Astrocyte of the cerebellum (primary cell): ENCODE measurements at places on chromosomes 12 and 14.

DNA sequence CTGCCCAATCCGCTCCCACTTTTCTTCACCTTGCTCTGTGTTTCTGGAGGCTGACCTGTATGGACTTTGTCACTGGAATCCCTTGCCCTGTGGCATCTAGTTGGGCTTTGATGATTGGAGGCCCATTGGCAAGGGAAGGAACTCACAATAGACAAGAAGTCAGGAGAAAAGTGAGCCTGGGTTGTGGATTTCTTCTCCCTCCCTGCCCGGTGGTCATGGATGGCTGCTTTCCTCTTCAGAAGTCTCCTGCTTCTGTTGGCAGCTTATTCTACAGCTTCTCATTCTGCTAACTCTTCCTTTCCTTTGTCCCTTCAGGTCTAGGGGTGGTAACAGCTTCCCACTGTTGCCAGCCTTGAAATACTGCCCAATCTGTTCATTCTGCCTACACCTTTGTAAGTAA lies 13.9 kb upstream of the CCDC60 start:
- DNase-seq: no peak

- no peak for DNase-seq
Measured at GRCh38 chr14:76375947-76376404, at the start of gene ESRRB. Gene ESRRB (plus strand): TSS chr14:76376137. CDS start chr14:76376402, 265 bp downstream.

- DNase-seq: no peak
Measured at GRCh38 chr12:12731178-12731577, 14.0 kb downstream of the CDKN1B start.

- DNase-seq: peak; percentile 1
Measured at GRCh38 chr14:47917344-47917954, 242.0 kb upstream of the MDGA2 start.

DNA sequence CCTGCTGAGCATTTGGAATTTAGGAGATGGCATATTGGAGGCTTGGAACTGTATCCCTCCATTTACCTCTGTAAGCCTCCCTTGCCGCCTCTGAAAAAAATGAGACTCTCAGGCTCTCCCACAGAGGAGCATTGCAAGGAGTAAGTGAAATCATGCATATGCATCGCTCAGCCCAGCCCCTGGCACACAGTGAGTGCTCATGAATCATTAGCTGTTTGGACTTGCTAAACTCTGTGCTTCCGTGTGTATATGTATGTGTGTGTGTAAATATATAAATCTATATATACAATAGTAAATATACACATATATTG lies 17.1 kb upstream of the TBX3 start:
- no peak for DNase-seq

- no peak for DNase-seq
Measured at GRCh38 chr12:106910202-106910601, 45.5 kb upstream of the TMEM263 start.

DNA sequence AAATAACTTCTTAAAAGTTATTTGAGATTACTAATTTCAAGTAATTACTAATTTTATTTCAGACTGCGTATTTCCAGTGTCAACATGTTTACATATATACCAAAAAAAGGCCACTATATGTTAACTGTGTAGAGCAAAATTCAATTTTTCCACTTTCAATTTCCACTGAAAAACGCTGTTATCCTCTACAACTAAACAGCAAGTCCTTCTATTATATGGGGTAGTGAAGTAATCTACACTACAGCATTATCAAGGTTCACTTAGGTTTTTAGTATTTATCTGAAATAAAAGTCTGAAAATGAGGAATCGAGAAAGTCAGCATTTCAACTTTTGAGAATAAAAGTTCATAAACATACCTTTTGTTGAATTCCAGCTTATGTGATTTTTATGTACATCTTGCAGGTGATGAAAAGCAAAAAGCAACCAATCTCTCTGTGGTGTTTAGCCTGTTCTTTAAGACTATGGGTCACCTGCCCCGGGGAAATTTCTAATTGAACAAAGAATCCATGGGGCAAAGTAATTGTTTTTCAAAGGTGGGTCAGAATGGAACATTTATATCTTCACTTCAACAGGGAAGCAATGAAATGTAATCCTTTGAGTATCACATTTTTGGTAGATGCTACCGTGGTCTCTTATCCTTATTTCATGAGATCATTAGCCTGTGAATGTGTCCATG lies 3.3 kb downstream of the BTG1 start:
- no peak for DNase-seq

- no peak for DNase-seq
Measured at GRCh38 chr12:2294651-2295475, 242.1 kb downstream of the CACNA1C start.

GRCh38 chr14:81474685-81475324 lies 58.8 kb downstream of the SEL1L start:
- DNase-seq: no peak

DNA sequence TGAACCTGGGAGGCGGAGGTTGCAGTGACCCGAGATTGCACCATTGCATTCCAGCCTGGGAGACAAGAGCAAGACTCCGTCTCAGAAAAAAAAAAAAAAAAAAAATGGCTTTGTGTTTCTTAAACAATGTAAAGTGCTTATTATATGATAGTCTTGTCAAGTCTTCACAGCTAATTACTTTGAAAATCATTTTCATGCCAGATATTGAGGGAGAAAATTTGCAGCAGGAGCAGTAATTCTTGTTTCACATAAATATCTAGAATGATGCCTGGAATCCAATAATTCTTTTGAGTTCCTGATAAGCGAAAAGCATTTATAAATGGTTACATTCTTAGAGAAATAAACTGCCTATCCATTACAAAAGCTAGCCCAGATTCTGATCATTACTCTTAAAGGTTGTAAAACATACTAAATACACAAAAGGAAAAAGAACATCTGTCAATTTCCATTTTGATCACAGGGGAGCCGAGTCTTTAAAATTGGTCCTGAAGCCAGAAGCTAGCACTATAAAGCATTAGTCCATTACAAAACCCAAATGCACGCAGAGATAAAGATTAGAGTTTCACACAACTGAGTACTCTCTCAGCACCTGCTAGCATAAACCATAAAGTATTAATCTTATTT lies 50.3 kb downstream of the IFT81 start:
- no peak for DNase-seq

GRCh38 chr12:121807642-121808347 lies 4.0 kb downstream of the SETD1B start:
- no peak for DNase-seq

GRCh38 chr12:120103044-120103338 lies 13.6 kb downstream of the RAB35 start:
- DNase-seq: no peak

GRCh38 chr12:123267335-123267920 lies 4.2 kb downstream of the CDK2AP1 start:
- DNase-seq: no peak

- no peak for DNase-seq
Measured at GRCh38 chr14:104284636-104285507, 146.5 kb downstream of the KIF26A start.

GRCh38 chr14:105055736-105056302 lies 9.4 kb downstream of the GPR132 start:
- no peak for DNase-seq

- DNase-seq: no peak
Measured at GRCh38 chr14:61628016-61628725, 67.1 kb upstream of the HIF1A start.

DNA sequence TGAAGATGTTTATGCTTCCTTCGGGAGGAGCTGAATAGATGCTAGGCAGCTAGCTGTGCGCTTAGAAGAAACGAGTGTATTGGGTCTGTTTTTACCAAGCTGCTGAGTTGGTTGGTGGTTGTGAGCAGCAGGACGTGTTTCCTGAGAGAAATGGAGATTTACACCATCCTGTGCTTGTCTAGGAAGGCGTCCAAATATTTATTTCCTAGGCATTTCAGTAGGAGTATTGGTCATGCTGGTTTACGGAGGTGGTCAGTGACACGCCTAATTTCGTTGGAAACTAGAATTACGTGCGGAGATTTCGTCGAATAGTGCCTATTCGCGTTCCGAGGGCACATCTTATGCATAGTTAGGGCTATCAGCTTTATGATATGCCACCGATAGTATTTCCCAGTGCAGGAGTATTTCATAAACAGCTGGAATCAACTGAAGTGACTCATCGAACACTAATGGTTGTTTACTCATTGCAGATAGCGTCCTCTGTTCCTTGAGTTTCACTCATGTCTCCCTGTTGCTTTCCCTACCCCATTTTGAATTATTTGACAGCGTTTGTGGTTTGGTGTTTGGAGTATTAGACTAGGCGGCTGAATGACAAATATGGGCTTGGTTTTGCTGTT lies 780 bp downstream of the TBC1D15 start:
- peak; percentile 32 for DNase-seq

DNA sequence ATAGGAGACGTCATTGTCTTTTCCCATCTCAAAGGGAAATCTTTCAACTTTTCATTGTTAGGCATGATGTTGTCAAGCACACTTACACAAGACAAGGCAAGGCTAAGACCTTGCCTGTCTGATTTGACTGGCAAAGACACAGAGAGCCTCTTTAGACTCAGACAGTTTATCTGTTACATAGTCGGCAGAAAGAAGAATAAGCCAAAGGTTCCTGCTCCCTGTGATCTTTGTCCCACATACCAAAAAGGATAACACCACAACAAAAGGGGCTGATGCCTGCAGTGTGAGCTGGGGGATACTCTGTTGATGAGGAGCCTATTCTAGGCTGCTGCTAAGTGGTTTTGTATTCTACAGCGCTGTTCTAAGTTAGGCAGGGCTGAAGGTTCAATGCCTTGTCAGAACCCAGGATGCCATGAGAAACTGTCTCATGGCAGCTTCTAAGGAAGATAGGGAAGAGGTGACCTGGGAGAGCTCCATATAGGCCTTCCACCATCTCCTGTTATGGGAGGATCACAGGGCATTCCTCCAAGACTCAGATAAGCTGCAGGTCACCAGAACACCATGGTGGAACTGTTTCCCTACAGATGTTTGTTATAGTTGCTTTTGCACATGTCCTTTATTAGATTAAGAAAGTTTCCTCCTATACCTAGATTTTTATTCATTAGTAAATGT lies 12.7 kb downstream of the ERC1 start:
- no peak for DNase-seq

DNA sequence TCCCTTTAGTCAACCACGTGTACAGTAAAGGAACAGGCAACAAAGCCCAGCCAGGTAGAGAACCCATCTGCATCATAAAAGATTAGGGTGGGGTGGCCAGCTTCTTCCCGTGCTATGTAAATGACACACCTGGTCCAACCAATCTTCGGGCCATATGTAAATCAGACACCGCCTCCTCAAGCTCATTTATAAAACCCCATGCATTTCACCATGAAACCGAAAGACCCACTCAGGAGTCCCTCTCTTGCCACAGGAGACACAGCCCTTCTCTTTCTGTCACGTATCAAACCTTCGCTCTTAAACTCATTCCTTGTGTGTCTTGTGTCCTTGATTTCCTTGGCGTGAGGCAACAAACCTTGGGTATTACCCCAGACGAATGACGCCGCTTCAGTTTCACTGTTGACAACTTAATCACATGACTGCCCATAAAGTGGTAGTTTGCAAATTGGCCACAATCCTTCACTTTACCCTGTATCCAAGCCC lies 59.8 kb upstream of the TBPL2 start:
- DNase-seq: no peak

GRCh38 chr12:22899184-22899583 lies 274.2 kb downstream of the ETNK1 start:
- no peak for DNase-seq

- DNase-seq: no peak
Measured at GRCh38 chr14:26845151-26845818, 247.5 kb upstream of the NOVA1 start.

DNA sequence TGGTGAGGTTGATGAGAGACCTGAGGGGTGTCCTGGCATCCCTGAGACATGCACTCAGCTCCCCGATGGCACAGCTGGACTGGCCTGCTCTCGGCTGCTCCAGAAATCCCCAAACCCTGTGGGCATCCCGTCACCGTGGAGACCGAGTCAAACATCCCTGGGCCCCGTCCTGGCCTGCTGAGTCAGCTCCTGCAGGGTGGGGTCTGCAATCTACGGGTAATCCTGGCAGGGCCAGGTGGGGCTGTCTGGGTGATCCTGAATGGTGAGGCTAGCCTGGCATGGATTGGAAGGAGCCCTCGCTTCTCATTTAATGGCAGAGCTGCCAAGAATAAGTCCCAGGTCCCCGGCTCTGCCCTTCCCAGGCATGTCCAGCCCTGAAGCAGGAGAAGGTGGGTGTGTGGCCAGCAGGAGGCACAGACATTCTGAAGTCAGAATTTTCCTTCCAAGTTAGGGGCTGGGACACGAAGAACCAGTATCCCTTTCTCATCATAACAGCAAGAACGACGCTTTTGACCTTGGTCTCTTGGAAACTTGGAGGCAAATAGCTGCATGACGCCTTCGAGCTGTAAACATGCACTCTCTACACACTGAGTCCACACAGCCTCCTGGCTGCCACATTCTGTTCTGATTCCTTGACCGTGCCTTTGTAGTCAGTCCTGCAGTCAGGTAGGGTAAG lies 17.7 kb upstream of the SERPINA4 start:
- DNase-seq: no peak

GRCh38 chr12:122870163-122870842 lies 25.6 kb downstream of the VPS37B start:
- DNase-seq: no peak

DNA sequence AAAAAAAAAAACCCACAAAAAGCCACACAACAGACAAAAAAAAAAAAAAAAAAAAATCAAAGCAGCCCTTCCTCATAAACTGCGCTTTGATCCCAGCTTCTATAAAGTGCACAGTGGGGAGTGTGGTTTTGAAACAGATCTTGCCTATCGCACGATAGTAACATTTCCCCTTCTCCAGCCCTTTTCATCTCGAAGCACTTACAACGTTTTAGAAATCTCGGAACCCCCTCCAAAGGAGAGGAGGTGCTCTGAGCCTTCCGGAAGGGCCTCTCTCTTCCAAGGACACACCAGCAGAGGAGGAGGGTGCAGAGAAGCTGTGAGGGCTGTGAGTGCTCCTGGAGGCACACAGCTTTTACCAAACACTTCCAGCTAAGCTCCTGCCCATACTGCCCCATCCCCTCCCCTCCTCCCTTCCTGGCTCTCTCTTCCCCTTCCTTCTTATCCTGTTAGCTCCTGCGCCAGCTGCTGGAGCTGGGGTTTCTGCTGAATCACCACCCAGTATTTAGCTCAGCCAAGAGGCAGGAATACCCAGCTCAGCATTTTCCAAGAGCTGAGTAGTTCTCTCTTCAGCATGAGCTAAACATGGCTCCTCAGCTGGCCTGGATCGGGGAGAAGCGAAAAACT lies 28.4 kb downstream of the SLC7A8 start:
- peak; percentile 77 for DNase-seq
